Activated naive CD8-positive, alpha-beta T cell treated with anti-CD3 and anti-CD28 coated beads, Interleukin-2, amount 10 ng/mL, durations not matched to agents 7 days and 5 days (primary cell): ENCODE measurements at places on chromosomes 5 and 9. TPM values are rescaled to one million over a fixed set of nuclear protein-coding genes. Genes with fewer than 3 reads are reported as not detected.

The POU5F2 gene
- total RNA-seq: 1.3 TPM

DNA sequence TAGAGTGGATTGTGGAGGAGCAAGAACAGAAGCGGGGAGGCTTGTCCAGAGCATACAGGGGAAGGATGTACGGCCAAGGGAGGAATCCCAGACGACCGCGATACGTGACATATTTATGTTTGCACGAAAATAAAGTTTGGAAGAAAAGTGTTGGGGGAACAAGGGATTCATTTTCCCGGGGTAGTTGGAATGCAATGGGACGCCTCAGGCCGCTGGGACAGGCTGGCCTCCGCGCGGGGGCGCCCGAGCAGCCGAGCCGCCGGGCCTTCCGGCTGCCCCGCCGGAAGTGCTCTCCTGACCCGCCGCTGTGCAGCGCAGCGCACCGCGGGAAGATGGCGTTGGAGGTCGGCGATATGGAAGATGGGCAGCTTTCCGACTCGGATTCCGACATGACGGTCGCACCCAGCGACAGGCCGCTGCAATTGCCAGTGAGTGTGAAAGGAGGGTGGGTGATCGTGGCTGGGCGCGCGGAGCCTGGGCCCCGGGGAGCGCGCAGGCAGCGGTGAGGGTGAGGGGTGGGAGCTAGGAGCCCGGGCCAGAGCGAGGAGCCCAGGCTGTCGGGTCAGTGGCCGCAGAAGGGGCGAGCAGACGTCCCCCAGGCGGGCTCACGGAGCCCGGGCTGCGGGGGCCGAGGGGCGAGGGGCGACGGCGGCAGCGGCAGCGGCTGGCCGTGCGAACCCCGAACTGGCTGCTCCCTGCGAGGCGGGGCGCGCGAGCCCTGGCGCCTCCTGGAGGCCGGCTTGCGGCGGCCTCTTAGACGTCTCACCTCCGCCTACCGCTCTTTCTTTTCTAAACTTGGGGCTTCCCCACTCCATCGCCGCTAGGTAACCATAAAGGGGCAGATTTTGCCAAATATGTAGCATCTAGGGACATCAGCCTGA, at the start of gene PHAX:
TSS of gene PHAX (plus strand) at position 317 of the 881 bp plus-strand sequence. CDS start at position 333, 16 bp downstream.
- peak; percentile 83 for DNase-seq

- no peak for DNase-seq
Measured at GRCh38 chr9:123046406-123047195, 13.1 kb downstream of the GPR21 start.

DNA sequence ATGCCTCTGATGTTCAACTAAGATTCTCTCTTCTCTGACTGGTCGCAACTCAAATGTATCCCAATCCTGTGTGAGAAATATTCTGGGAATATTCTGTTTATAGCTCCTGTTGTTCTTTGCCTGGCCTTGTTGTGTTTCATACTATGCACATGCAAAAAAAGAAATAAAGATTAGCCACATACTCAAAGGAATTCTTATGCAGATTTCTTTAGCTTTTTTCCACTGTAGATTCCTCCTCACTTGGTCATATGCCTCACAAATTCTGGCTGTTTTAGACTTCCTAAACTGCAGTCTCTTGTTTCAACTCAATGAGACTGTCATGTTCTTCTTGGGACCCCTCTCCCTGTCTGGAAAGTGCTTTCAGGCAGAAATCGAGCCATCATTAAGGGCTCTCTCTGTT, 217.5 kb upstream of the SH3GL2 start:
- no peak for DNase-seq

- DNase-seq: no peak
Measured at GRCh38 chr9:37986771-37987258, 82.2 kb downstream of the SHB start.

DNA sequence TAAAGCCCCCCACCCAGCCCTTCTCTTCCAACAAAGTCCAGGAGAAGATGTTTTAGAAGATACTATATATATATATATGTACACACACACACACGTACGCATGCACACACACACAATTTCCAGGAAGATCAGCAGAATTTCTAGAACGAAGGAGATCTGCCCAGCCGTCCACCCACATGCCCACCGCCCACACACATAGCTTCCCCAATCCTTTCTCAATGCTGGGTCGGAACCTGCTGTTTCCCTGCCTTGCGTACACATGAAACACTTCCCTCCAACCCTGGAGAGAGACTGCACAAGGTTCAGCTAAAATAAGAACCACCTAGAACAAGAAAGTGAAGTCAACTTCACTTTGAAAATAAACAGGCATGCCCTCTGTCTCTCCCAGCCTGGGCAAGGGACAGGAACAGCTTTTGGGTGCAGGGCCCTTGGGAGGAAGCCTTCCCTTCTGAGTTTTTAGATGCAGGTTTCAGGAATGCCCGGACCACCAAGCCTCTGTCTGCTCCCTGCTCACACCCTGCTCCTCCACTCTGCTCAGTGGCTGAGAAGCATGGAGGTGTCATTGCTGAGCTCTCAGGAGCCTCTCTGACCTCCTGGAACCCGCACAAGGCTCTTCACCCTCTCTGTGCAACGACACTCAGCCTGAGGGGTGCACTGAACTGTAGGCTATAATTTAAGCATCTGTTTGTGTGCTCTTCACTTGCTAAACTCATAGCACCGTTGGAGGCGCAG, 149.4 kb downstream of the C5orf15 start:
- no peak for DNase-seq

DNA sequence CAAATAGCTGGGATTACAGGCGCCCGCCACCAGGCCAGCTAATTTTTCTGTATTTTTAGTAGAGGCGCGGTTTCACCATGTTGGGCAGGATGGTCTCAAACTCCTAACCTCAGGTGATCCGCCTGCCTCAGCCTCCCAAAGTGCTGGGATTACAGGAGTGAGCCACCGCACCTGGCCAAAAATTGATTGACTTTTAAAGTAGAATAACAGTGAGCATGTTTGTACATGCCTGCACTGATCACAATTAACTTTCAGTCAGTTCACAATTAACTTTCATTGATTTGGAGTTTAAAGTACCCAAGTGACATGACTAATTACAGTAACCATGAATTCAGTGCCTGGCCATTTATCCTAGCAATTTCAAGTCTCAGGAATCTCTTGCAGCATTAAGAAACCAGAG, 61.3 kb downstream of the ANKH start:
- no peak for DNase-seq
